Activated naive CD4-positive, alpha-beta T cell treated with anti-CD3 and anti-CD28 coated beads, Interleukin-2, amount 10 ng/mL, durations not matched to agents 7 days and 5 days (primary cell): ENCODE measurements at places on chromosomes 4 and X.
A peak's percentile ranks its signal among the peaks of the same experiment; 100 is the strongest.

DNA sequence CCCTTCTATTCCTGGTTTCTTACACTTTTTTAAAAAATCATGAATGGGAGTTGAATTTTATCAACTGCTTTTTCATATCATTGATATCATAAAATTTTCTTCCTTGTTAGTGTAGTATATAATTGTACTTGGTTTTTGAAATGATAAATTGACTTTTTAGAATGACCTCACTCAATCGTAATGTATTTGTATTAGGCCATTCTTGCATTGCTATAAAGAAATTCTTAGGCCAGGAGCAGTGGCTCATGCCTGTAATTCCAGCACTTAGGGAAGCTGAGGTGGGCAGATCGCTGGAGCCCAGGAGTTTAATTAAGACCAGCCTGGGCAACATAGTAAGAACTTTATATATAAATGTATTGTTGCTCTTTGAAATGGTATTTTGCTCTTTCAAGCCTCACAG lies 6.3 kb downstream of the EXOC1 start:
- H3K27ac ChIP-seq: no peak overlapping the region
- H3K36me3 ChIP-seq: peaks cover 28% of the 10 kb centered on the region
- no peak overlapping the region for H3K4me3 ChIP-seq
- H3K27me3 ChIP-seq: no peaks in the 10 kb centered on the region
- H3K4me1 ChIP-seq: peaks cover 10% of the 10 kb centered on the region
- DNase-seq: no peak

DNA sequence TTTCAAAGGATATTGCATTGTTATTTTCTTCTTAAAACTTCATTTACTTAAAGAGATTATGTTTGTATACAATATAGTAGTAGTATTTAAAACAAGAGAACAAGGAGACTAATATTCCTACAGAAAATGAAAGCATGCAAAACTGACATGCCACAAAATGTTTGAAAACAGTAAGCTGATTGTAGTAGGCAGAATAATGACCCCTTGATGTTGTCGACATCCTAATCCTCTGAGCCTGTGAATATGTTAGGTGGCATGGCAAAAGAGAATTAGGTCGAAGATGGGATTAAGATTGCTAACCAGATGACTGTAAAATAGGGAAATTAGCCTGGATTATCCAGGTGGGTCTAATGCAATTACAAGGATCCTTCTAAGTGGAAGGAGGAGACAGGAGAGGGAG lies 522.2 kb upstream of the NR3C2 start:
- H3K27ac ChIP-seq: no peak overlapping the region
- no peaks in the 10 kb centered on the region for H3K27me3 ChIP-seq
- no peak for DNase-seq
- no peak overlapping the region for H3K4me3 ChIP-seq
- H3K4me1 ChIP-seq: no peaks in the 10 kb centered on the region

GRCh38 chrX:150086371-150086770 lies 148.1 kb upstream of the EOLA2 start:
- no peak overlapping the region for H3K4me3 ChIP-seq
- DNase-seq: no peak
- no peaks in the 10 kb centered on the region for H3K36me3 ChIP-seq
- no peak overlapping the region for H3K27ac ChIP-seq

- no peak overlapping the region for H3K4me3 ChIP-seq
- H3K36me3 ChIP-seq: peaks cover 47% of the 10 kb centered on the region
- H3K27me3 ChIP-seq: no peaks in the 10 kb centered on the region
Measured at GRCh38 chrX:12804655-12805054, 13.4 kb downstream of the PRPS2 start.

DNA sequence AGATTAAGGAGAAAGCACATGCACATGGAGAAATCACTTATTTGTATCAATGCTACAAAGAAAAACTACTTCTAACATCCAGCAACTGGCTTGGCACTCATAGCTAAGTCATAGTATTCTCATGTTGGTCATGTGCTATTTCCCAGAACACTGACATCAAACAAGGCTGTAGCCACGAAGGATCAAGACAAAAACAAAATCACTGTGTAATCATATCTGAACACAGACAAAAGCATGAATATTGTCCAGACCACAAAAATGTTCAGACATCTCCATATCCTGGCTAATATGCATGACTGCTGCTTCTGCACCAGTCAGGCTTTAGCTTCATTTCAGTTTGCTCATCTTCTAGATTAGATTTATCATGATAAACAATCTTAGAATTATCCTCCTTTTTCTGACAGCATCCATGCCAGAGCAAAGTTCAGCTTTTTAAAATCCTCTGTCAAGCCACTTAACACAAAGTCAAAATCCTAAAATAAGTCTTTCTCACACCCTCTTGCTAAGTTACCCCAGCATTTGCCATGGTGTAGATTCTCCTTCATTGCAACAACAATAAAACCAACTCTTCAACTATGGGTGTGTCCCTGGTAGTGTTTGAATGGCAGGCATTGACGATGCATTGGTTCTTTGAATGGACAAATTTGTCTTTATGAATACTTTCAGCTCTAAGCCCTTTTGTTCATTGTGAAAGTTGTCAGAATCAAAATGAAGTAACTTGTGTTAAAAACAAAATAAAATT lies 39.1 kb upstream of the NPFFR2 start:
- DNase-seq: no peak
- no peak overlapping the region for H3K4me3 ChIP-seq
- no peaks in the 10 kb centered on the region for H3K36me3 ChIP-seq
- H3K27me3 ChIP-seq: no peaks in the 10 kb centered on the region

GRCh38 chr4:131584587-131584986 lies 1564.5 kb upstream of the PCDH10 start:
- DNase-seq: no peak
- H3K36me3 ChIP-seq: no peaks in the 10 kb centered on the region
- H3K27me3 ChIP-seq: no peaks in the 10 kb centered on the region
- no peaks in the 10 kb centered on the region for H3K4me1 ChIP-seq

GRCh38 chr4:48445704-48446103 lies 37.4 kb upstream of the SLC10A4 start:
- no peak for DNase-seq
- peaks cover 5% of the 10 kb centered on the region for H3K27me3 ChIP-seq
- no peak overlapping the region for H3K27ac ChIP-seq
- no peak overlapping the region for H3K4me3 ChIP-seq

DNA sequence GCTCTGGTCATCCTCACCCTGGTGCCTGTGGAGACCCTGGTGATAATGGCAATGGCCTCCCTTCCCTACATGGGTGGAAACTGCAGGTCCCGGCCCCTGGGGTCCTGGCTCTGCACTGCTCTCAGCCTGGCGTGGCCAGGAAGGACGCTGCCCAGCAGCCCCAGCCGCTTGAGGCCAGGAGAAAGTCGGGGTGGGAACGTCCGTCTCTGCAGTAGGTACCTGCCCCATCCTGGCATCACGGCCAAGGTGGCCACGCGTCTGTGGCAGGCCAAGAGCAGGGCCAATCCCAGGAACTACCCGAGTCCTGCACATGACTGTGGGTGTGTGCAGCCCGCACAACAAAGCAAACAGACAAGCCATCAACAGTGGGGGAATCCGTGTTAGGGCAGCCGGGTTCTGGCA lies 33.8 kb downstream of the FGFRL1 start:
- no peak for DNase-seq
- peaks cover 56% of the 10 kb centered on the region for H3K27me3 ChIP-seq
- no peak overlapping the region for H3K27ac ChIP-seq
- no peaks in the 10 kb centered on the region for H3K36me3 ChIP-seq
- H3K4me1 ChIP-seq: no peaks in the 10 kb centered on the region

GRCh38 chrX:11591723-11592346 lies 73.9 kb downstream of the ARHGAP6 start:
- peak overlapping the region; percentile 94 for H3K27ac ChIP-seq
- no peak for DNase-seq
- H3K27me3 ChIP-seq: no peaks in the 10 kb centered on the region
- H3K4me3 ChIP-seq: peak overlapping the region; percentile 36
- peaks cover 10% of the 10 kb centered on the region for H3K4me1 ChIP-seq
- H3K36me3 ChIP-seq: no peaks in the 10 kb centered on the region

DNA sequence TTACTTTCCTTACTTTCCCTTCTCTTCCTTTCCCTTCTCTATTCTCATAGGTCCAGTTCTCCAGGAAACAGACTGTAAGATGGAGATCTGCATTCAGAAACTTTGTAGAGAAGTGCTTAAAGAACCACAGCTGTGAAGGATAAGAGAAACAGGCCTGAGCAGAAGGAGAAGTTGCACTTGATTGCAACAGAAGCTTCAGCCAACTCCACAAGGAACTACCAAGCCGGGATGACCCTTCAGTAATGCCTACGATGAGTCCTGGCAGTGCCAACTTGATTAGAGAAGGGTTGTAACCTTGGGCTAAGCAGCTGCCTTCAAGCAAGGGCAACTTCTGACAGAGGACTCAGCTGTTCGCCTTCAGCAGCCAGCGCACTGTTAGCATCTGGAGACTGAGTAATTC lies 413.3 kb upstream of the RASGEF1B start:
- no peak overlapping the region for H3K4me3 ChIP-seq
- H3K4me1 ChIP-seq: no peaks in the 10 kb centered on the region
- no peaks in the 10 kb centered on the region for H3K36me3 ChIP-seq
- no peak for DNase-seq
- no peak overlapping the region for H3K27ac ChIP-seq

DNA sequence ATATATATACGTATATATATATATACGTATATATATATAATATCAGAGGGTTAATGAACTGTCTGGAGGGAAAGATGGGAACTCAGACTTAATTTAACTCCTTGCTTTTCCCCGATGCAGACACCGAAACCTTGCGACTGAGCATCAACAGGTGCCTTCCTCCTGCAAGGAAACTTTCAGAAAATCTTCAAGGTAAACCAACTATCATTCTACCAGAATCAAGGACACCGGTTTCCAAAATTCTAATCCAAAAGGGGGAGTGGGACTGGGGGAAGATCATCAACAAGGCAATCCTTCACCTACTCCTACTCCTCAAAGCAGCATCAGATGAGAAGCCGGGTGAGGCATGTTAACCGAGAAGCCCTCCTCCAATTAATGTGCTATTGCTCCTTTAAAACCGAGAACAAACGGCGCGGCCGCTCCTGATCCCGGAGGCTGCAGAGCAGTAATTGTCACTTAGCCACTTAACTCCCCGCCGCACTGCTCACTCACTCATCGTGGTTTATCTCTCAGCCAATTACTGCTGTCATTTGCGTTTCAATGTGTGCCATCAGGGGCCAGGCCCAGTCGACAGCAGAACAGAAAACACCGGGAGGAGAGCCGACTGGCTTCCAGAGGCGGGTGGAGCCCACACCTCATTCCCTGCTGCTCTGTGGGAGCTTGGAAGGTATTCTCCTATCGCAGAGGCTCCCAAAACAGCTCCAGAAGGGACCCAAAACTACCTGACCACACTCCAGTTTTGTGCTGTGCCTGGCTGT lies 61.7 kb downstream of the MAML3 start:
- peaks cover 7% of the 10 kb centered on the region for H3K27me3 ChIP-seq
- peaks cover 52% of the 10 kb centered on the region for H3K4me1 ChIP-seq
- peak overlapping the region; percentile 50 for H3K27ac ChIP-seq
- no peaks in the 10 kb centered on the region for H3K36me3 ChIP-seq
- no peak for DNase-seq

- no peak overlapping the region for H3K4me3 ChIP-seq
- no peak for DNase-seq
- peaks cover 39% of the 10 kb centered on the region for H3K4me1 ChIP-seq
- H3K27me3 ChIP-seq: no peaks in the 10 kb centered on the region
Measured at GRCh38 chrX:150871341-150871811, 27.1 kb downstream of the CD99L2 start.

- no peak for DNase-seq
- H3K4me1 ChIP-seq: peaks cover 18% of the 10 kb centered on the region
- no peak overlapping the region for H3K27ac ChIP-seq
Measured at GRCh38 chrX:39163581-39164126, 362.4 kb downstream of the MID1IP1 start.
